ENCODE measurements at places on chromosomes 3 and 15.

GRCh38 chr3:188316021-188316722, 162.2 kb downstream of the LPP start:
- no peak for DNase-seq

- DNase-seq, result no peak
These were observed 25.0 kb downstream of the SLC12A8 start for GRCh38 chr3:125187599-125187910.

GRCh38 chr3:44915702-44916438, 41.5 kb downstream of the TGM4 start:
- DNase-seq, result no peak

DNA sequence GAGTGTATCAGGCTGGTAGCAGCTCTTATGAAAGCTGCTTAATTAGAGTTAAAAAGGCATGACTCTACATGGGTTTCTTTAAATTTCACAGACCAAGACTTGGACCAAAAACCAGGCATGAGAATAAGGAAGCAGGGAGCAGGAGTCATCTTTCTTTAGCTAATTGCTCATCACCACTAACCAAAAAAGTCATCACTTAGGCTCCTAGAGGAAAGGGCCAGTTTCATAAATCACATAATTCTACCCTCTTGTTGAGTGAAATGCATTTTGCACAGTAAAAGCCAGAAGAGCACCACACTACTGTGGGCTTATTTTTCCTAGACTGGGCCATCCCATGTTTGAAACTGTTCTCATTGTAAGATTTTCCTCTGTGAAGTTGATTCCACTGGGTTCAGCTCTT, 175.6 kb downstream of the GREM1 start:
- DNase-seq, result no peak

DNA sequence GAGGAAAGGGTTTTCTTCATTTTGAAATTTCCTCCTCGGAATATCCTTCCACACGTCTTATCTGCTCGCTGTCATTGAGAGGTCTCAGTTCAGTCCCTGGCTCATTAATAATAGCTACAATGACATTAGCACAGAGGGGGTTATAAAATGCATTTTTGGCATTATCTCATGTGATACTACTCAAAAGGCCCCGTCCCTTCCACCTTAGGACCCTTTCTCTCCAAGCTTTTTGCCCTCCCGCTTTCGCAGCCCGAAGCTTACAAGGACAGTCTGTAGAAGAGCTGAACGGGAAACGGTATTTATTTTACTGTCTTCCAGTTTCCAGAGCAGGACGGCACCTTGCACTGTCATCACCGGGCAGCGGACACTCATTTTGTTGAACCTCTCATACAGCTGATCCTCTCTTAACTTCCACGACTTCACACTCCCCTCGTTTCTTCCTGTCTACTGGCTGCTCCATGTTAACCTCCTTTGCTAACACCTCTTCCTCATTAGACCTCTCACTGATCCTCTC, 5.6 kb upstream of the PLEKHO2 start:
- DNase-seq, result no peak

GRCh38 chr3:140727886-140728285, 50.0 kb downstream of the TRIM42 start:
- no peak for DNase-seq

GRCh38 chr15:78007964-78008886, 69.3 kb downstream of the TBC1D2B start:
- DNase-seq, result no peak

DNA sequence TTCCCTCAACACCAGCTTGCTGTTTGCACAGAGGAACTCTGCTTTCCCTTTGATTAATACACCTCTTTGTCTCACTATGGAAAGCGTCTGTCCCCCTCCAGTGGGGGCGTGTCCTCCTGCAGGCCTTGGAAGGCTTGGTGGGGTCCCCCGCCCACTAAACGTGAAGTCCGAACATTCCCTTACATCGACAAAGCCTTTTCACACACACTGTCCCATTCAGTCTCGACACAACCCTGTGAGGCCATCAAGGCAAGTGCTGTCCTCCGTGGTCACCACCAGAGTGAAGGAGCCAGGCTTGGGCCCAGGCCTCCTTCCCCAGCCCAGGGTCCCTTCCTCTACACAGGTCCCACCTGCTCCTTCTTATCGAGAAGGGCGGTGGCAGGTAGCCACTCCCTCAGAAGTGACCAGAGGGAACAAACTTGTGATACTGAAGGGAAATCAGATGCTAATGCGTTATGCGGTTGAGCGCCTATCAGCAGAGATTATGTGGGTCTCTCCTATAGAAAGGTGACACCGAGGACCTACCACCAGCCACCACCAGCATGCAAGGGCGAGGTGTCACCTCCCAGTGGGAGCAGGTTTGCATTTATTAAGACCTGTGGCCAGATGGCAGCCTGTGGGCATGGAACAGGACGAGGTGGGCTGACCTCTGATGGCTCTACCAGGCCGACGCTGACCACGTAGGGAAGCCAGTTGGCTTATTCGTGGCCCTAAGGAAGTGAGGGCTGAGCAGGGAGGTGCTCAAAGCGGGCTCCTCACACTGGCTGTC, 6.6 kb downstream of the NRROS start:
- DNase-seq, result no peak

GRCh38 chr3:127768346-127769008, 53.8 kb downstream of the MGLL start:
- no peak for DNase-seq

DNA sequence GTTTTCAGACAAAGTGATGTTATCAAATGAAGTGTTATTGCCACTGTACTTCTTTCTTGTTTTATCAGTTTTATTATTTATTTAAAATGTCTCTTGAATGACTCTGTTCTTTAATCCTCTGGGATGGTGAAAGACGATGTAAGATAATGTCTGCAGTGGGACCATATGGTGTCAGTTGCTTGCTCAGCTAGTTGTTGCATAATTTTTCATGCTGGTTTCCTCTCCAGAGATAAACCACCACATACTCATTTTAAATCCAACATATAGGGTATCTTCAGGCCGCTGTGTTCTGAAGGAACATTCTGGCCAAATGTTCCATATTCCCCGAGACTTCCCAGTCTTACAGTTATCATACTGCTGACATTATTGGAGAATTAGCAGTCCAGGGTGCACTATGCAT, 75.9 kb downstream of the GABRG3 start:
- no peak for DNase-seq

- DNase-seq, result no peak
These were observed 65.6 kb downstream of the SYNPR start for GRCh38 chr3:63343674-63344073.

GRCh38 chr3:139552632-139553365, 13.3 kb upstream of the RBP1 start:
- no peak for DNase-seq

DNA sequence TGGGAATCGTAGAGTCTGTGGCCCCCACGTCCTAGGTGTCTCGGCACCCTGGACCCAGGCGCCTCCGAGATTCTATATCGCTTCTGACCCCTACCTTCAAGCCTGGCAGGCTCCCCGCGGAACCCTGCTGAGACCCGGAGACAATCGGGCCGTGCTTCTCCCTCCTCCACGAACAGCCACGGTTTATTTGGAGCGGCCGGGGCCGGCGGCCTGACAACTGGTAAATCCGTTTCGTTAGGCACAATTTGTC, 1.4 kb downstream of the GATA2 start:
- DNase-seq, result no peak

DNA sequence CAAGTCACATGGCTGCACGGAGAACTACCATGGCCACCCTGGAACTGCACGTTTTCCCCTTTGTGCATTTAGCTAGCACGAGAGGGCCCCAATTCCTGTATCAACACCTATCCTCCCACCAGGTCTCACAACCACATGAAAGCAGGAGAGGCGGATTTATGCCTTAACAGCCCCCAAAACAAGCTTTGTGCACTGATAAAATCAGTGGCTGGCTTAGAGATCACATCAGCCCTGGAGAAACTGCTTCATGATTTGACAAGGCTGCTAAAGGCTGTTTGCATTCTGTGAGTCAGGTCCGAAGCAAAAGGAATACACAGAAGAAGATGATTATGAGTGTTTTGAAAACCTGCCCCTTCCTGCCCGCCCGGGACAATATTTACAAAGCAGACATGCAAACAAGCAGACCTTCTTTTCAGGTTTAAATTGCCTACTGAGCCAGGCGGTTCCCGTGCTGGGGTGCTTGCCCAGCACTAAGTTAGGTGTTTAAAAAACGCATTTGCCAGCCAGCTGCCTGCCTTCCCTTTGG, 25.9 kb downstream of the CEMIP start:
- no peak for DNase-seq

DNA sequence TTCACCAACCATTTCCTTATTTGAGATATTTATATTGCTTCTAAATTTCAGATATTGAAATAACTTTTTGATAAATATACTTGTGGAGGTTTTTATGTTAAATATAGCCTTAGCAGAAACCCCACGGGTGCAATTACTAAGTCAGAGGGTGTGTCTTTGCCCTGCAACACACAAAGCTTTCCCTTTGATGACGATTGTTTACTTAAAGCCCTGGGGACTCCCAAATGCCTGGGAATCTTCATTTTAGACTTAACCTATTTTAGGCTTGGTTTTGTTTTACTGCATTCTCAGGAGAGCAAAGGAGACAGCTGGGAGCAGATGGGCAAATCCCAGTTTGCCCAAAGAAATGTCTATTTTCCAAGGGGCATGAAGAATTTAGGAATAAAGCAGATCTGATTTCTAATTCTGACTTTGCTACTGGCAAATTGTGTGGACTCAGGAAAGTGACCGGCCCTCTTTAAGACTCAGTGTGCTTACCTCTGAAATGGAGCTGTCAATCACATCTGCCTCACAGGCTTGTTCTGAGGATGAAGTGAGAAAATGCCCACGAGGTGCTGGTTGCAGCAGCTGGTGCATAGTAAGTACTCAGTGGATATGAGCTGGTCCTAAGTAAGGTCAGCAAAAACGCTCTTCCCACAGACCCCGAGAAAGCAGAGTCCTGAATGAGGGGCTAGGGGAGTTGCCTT, 49.3 kb upstream of the CA12 start:
- DNase-seq, result no peak

- DNase-seq, result no peak
These were observed 20.8 kb downstream of the STAC start for GRCh38 chr3:36401056-36401455.

DNA sequence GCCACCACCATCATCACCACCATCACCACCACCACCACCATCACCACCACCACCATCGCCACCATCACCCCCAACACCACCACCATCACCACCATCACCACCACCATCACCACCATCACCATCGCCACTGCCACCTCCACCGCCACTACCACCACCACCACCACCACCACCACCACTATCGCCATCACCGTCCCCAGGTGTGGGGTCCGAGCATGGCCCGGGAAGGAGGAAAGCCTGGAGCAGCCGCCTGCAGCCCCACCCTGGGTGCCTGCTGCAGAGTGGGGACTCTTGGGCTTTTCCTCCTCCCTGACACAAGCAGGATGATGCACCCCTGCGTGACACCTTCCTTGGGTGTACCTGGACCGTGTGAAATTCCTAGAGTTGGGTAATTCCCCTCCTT, 43.9 kb downstream of the MUC4 start:
- DNase-seq, result no peak

DNA sequence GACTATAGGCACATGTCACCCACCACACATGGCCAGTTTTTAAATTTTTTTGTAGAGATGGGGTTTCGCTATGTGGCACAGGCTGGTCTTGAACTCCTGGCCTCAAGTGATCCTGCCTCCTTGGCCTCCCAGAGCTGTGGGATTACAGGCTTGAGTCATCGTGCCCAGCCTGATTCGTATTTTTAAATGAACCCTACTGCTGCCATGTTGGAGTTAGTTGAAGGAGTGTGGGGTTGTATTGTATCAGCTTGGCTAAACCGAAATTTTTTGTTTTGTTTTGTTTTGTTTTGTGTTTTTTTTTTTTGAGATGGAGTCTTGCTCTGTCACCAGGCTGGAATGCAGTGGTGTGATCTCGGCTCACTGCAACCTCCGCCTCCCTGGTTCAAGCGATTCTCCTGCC, 11.8 kb upstream of the ZNF770 start:
- DNase-seq, result no peak

DNA sequence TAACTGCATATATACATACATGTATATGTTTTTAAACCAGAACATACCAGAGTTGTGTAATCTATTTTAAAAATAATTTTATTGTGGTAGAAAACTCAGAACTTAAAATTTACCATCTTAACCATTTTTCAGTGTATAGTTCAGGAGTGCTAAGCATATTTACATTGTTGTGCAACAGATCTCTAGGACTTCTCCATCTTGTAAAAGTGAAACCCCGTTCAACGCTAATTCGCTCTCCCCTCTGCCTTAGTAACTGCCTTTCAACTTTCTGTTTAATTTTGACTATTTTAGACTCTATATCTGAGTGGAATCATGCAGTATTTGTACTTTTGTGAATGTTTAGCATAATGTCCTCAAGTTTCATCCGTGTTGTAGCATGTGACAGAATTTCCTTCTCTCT, 51.8 kb upstream of the SSR3 start:
- DNase-seq, result no peak

DNA sequence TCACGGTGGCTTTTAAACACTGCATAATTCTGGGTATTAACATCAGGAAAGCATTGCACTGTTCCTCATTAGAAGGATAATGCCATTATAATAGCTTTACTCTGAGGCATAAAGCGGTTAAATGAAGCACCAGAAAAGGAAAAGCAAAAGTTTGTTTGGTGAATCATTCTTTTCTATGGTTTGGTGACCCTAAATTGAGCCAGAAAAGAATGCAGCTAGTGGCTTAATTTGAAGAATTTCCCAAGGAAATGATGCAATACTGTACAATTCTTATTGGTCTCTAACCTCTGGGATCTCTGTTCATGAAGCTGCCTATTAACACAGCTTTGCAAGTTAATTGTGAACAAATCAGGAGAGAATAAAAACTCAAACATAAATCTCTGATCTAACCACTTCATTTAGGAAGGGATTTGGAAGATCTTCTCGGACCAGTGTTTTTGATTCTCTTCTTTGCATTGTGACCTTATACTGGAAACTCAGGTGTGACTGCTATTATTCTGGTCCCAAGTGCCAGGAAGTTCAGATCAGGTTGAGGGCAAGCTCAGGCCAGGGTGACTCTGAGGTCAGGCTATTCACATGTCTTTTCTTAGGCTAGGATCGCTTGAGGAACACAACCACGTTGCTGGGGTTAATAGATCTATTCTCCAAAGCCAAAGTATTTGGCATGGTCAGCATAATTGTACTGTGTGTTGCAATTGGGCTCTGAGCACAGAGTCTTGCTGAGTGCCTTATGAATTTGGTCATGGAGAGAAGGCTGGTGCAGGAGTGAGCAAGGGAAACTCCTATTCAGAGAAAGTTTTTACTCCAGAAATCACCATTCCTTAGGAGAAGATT, 11.3 kb upstream of the DLG1 start:
- DNase-seq, result no peak

- DNase-seq, result no peak
These were observed 57.9 kb upstream of the EPHA6 start for GRCh38 chr3:96756516-96756915.

DNA sequence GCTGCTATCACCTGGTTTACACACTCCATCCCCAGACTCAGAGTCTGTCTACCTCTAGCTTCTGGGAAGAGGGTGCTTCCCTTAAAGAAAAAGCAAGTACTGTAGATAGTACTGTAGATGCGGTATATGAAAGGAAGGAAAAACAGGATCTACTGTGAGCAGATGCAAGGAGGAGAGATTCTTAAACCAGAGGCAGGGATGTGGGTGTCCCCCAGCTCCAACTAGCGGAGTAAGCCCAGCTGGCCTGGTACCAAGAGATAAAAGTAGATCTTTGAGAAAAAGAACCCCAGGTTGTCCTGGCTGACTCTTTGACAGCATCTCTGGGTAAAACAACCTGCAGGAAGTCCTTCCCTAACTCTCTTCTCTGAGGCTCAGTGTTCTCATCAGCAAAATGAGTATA, 523.7 kb upstream of the PROK2 start:
- DNase-seq, result no peak

All from cortex of kidney (tissue), 1 donor.